ENCODE measurements at places on chromosomes 5 and 9.
A peak's percentile ranks its signal among the peaks of the same experiment; 100 is the strongest.

- DNase-seq, result no peak
Measured at GRCh38 chr5:109668237-109668636, 21.5 kb upstream of the MAN2A1 start.

GRCh38 chr9:109912726-109913460, 132.9 kb downstream of the PALM2AKAP2 start:
- DNase-seq, result no peak

DNA sequence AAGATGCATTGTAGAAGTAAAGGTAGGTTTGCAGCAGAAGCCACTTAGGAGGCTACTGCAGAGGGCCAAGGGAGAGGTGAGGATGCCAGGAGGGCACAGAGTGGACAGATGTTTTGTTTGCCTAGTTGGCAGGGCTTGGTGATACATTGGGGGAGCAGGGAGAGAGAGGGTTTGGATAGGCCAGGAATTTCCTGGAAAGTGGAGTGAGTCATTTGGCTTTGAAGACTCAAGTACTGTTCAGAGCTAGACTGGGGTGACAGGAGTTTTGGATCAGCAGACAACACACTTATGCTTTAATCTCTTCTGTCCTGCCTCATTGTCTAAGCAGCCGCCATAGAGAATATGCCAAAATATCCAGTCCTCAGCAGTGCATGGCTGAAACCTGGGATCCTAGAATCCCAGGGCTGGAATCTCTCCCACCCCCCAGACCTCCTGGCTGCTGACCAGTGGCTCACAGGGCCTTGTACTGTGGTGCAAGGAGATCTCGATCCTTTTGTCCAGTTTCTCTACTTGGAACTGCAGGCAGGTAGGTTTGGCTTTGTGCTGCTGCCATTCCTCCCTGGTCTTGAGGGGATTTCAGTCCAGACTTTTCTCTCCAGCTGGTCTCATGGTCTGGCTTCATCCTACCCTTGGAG, 11.0 kb downstream of the TMEM268 start:
- DNase-seq, result no peak

DNA sequence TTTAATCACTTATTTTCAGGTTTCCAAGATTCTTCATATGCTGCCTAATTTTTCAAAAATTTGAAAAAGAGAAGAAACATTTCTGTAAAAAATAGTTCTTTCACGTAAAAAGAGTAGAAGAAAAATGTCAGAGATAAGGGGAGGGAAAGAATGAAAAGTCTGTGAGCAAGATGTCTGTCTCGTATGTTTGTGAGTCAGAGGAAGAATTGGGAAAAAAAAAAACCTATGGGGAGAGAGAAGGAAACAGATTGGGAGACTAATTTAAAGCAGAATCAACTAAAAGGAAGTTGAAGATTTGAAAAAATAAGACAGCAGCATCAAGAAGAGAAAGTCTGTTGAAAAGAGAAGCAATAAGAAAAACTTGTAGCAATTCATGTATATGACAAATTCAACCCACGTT, 456.3 kb downstream of the HINT1 start:
- DNase-seq, result no peak

GRCh38 chr5:129767927-129768380, 20.1 kb downstream of the MINAR2 start:
- DNase-seq, result peak; percentile 94

GRCh38 chr5:172637110-172637580, 3.9 kb upstream of the NEURL1B start:
- DNase-seq, result no peak

GRCh38 chr5:138952962-138953361, 77.8 kb upstream of the LRRTM2 start:
- peak; percentile 59 for DNase-seq

DNA sequence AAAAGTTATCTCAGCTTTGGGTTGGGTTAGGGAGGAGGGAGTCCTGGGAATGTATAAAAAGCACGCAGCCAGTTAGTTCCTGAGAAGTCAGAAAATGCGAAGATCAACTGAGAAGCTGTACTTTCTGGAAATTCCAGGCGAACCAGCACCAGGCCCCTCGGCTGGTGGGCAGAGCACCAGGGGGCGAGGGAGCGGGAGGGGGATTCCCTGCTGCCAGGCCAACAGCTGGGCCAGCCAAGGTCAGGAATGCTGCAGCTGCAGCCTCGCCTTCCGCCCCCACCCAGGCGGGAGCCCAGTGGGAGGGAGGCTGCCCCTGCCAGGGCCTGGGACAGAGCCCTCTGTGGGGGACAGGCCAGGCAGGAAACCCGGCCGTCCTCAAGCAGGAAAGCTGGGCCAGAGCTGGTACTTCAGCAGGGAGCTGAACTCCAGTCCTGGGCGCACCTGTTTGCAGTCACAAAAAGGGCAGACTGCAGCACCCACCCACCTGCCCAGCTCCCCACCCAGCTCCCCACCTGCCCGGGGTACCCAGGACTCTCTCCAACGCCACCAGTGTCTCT, 35.5 kb downstream of the VAV2 start:
- no peak for DNase-seq

DNA sequence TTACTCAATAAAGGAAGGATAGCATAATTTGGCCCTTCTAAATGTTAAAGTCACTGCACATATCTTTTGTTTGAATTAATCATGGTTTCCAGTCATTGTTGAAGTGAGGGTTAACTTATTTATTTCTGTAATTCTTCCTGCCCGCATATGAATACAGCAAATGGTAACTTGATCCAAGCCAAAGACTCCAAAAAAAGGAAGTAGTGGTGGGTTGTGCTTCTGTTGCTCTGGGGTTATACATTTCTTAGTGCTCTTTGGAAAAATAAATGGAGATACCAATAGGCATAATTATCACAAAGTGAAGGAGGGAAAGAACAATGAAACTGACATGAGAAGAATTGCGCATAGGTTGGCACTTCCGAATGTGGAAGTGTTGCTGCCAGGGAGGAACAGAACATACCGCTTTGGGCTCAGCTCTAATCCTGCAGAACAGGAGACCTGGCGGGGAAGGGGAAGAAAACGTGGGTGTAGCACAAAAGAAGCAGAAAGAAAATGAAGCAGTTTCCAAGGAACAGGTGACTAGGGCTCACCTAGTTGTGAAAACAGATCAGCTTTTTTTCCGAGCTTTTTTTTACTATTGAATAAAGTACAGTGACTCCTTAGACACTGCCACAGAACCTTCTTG, 69.7 kb upstream of the TAF11L2 start:
- DNase-seq, result no peak

GRCh38 chr9:14417237-14417636, 103.3 kb upstream of the NFIB start:
- DNase-seq, result no peak

DNA sequence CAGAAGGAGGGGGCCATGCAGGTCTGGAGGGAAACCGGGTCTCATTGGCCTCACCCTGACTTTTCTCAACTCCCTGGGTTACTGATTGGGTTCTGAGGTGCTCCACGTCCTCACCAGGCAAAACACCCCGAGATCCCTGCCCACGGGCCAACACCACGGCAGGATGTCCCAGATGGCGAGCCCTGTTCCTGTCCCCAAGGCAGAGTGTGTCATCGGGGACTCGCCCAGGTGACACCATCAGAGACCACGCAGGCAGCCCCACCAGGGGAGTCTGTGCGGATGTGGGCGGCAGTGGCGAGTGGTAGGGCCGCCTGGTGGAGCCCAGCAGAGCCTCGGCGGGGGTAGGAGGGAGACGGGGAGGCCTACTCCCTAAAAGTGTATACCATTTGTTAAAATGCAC, 59.0 kb upstream of the UBAC1 start:
- no peak for DNase-seq

- no peak for DNase-seq
Measured at GRCh38 chr5:178589180-178590140, 733 bp downstream of the COL23A1 start.

DNA sequence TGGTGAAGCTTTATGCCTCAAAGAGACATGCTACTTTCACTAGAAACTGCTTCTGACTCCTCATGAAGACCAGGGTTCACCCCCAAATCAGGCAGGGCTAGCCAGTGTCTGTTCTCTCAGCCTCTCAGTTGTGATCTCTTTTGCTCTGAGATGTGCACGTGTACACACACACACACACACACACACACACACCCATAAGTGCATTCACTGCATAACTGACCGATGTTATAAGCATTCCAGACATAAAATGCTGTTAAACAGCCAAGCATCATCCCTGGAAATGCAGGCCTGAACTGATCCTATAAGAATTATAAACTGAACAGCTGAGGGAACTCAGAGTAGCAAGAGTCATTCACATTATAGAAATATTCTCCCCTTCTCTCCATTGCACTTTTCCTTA, 85.0 kb downstream of the FSTL4 start:
- DNase-seq, result no peak

DNA sequence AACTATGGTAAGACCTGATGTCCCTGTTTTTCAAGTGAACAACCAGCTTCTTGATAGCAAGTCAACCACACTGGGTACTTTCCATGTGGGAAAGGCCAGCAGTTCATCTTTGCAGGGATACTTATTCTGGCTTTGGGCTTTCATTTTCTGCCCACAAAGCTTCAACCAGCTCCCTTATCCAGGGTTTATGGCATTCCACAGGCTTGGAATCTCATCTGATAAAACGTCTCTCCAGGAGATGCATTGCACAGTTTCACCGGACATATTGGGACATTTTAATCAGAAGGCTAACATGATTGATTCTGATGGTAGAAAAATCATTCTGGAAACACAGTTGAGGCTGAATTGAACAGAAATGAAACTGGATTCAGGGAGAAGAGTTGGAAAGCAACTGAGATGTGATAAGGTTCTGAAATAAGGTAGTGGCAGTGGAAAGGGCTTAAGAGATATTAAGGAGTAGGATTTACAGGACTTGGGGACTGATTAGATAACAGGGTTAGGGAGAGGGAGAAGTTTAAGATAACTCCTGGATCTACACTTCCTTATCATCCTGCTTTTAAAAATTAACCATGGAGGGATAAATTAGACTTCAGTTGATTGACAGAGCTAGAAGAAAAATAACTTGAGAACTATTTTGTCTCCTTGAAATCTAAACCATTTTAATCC, 195.8 kb upstream of the FBXL7 start:
- no peak for DNase-seq
